ENCODE measurements at places on chromosomes 7 and 10.
A peak's percentile ranks its signal among the peaks of the same experiment; 100 is the strongest.

- DNase-seq, result no peak
Observed at GRCh38 chr7:112052498-112052897, 153.7 kb downstream of the DOCK4 start.

DNA sequence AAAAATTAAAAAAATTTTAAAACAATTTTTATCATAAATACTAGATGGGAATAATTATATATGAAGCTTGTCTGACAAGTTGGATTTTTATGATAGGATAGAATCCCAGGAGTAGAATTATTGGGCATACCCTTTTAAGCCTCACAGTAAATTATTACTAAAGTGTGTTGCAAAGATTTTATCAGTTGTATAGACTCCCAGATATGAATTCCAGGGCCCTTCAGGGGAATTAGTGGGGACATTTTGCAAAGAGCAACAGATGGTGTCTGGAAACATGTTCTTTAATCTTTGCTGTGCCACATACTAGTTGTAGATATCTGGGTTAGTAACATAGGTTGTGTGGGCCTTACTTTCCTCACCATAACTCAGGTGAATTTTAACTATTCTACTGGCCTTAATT lies 28.7 kb downstream of the ZEB1 start:
- DNase-seq, result no peak

GRCh38 chr10:44982114-44982460 lies 3.5 kb upstream of the DEPP1 start:
- no peak for DNase-seq

GRCh38 chr10:113226399-113226798 lies 276.4 kb downstream of the TCF7L2 start:
- no peak for DNase-seq

DNA sequence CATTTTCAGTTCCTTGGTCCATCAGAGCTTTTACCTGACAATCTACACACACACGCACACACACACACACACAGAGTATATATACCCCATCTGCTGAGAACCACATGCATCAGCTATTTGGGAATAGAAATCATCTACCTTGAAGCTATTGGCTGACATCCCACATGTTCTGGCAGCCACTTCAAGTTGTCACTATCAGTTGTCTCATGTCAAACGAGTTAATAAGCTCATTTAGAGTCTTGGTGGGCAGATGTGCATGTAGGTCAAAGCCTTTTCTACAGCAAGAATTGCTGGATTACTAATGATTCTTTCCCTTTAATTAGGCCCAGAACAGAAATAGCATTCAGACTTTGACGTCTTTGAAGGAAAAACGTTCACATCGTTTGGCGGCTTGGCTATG lies 36.8 kb downstream of the COL28A1 start:
- no peak for DNase-seq

DNA sequence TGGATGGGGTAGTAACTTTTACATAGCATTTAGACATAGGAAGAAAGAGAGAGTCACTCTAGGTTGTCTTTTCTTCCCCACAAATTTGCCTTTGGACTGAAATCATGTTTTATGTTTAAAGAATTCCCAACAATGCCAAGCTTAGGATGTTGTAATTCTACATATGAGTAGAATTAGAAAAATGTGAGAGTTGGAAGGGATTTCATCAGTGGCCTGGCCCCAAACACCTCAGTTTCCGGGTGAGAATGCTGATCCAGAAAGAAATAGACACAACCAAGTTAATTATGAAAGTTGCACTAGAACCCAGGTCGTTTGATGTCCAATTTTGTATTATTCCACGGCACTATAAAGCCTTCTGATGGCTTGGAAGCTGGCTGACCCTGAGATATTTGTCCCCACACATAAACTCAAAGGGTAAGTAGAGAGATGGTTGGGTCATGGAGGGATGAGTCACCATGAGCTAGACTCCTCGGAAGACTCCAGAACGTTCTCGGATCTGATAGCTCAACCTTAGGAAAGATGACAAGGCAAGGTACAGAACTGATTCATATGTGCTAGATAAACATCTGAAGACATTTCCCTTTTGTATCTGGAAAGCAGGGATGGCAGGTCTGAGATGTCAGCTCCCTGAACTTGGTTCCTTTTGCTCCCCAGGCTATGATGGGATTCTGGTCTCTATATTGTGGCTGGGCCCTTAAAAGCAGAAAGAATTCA lies 48.8 kb upstream of the SLC35B4 start:
- DNase-seq, result no peak

DNA sequence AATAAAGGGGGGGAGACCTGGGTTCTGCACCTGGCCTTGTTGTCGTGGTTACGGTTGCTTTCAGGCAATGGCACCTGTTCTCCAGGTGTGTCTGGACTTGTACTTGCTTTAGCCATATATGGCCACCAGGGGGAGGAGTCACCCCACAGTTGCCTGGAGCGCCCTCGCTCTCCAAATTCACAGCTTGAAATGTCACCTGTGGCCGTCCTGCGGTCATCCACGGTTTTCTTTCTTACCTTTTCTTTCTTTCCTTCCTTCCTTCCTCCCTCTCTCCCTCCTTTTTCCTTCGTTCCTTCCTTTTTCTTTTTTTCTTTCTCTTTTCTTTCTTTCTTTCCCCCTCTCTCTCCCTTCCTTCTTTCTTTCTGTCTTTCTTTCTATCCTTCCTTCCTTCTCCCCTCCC lies 157.2 kb upstream of the ZNF92 start:
- peak; percentile 71 for DNase-seq

DNA sequence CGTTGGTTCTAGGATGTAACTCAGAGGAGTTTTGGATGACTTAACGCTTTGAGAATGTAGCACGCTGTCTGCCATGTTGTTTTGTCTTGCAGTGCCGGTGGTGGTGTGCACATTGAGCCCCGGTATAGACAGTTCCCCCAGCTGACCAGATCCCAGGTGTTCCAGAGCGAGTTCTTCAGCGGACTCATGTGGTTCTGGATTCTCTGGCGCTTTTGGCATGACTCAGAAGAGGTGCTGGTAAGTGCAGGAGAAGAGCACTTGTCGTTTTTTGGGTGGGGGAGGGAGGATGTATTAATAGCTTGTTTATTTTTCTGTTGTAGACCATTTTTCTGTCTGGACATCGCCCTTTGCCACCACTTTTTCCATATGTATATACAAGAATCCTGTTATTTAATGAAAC lies 6.3 kb downstream of the NDUFB2 start:
- DNase-seq, result no peak

DNA sequence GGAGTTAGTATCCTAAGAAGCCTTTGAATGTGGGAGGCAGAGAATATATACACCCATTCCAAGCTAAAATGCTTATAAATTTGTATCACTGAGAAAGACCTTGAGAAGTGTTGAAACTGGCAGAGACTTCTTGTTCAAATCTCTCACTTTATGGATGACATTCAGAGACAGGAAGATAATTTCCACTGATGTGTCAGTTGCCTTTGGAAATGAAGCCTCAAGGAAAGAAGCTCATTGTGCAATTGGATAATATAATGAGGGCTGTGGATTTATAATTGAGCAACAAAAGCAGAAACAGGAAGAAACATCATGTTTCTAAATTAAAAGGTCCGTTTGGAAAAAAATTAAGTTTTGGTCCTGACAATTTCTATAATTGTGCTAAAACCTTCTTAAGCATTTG lies 789.9 kb upstream of the IGFBP3 start:
- DNase-seq, result no peak

- DNase-seq, result no peak
Observed at GRCh38 chr10:69896606-69897231, 95.0 kb downstream of the COL13A1 start.

DNA sequence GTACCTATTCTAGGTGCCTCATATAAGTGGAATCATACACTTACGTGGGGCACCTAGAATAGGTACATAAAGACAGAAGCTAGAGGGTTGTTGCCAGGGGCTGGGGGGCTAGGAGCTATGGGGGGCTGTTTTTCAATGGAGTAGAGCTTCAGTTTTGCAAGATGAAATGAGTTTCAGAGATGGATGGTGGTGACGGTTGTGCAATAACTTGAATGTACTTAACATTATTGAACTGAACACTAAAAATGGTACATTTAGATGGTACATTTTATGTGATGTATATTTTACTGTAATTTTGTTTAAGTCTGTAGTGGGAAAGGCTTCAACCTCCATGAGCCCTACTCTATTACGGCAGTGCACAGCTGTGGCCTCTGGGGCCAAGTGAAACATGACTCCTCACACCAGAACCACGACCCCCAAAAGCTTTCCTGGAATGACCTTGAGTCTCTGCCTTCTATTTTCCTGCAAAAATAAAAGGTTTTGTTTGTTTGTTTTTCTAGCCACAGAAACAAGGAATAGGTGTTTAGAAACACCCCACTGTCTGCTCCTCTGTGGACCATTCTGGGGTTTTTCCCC lies 147.3 kb upstream of the PLXNA4 start:
- no peak for DNase-seq

- no peak for DNase-seq
Observed at GRCh38 chr10:110118891-110119621, 88.3 kb upstream of the MXI1 start.

- no peak for DNase-seq
Observed at GRCh38 chr7:47556511-47557180, 25.3 kb downstream of the TNS3 start.
